ENCODE measurements at places on chromosomes 11 and 22. TPM values are rescaled to one million over a fixed set of nuclear protein-coding genes. Genes with fewer than 3 reads are reported as not detected.

DNA sequence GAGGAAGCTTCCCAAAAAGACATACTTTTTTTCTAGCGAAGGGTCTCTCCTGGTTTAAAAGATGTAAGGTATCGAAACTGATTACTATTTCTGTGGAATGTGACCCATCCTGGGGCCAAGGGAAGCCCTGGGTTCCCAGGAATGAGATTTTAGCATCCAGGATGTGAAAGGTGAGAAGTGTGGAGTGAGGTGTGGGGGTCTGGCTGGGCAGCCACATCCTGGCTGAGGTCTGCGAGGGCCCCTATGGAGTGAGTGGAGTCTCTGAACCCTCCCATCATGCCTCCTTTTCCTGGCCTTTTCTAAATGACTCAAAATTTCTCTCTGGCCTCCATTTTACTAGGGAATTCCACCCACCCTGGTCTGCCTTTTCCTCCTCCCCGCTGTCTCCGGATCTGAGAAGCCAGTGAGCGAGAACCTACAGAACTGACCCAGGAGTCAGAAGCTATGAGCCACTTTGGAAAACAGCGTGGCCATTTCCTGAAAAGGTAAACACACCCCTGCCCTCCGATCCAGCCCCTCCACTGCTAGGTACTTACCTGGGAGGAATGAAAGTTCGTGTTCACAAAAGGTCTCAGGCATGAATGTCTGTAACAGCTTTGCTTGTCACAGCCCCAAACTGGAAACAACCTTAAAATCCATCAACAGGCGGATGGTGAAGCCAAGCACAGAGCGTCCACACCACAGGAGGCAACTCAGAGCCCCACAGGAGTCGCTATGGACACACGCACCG is 27.7 kb upstream of the SHANK2 start:
- no peak overlapping the region for H3K4me3 ChIP-seq
- H3K36me3 ChIP-seq, result no peaks in the 10 kb centered on the region
- H3K4me1 ChIP-seq, result no peaks in the 10 kb centered on the region

- H3K4me1 ChIP-seq, result no peaks in the 10 kb centered on the region
- H3K27ac ChIP-seq, result no peak overlapping the region
- H3K4me3 ChIP-seq, result no peak overlapping the region
- no peaks in the 10 kb centered on the region for H3K27me3 ChIP-seq
These were observed 384.1 kb downstream of the NELL1 start for GRCh38 chr11:21053466-21053865.

The SCGB1C1 gene
- not detected for total RNA-seq

The ZBTB16 gene
- total RNA-seq, result not detected

GRCh38 chr22:45335854-45336522 is 26.3 kb downstream of the FAM118A start:
- H3K4me3 ChIP-seq, result no peak overlapping the region
- no peak overlapping the region for H3K27ac ChIP-seq
- no peaks in the 10 kb centered on the region for H3K27me3 ChIP-seq
- no peak for DNase-seq
- peaks cover 11% of the 10 kb centered on the region for H3K4me1 ChIP-seq

Measured in GM23248 (cell line).